Activated naive CD4-positive, alpha-beta T cell treated with anti-CD3 and anti-CD28 coated beads for 36 hours (primary cell): ENCODE measurements at places on chromosomes 2 and 18.

- H3K27ac ChIP-seq, result no peak overlapping the region
- H3K36me3 ChIP-seq, result no peaks in the 10 kb centered on the region
- DNase-seq, result no peak
- no peaks in the 10 kb centered on the region for H3K27me3 ChIP-seq
- H3K4me3 ChIP-seq, result no peak overlapping the region
These were observed 532 bp downstream of the MYOM1 start for GRCh38 chr18:3219241-3219630.

- H3K4me3 ChIP-seq, result no peak overlapping the region
- no peak overlapping the region for H3K27ac ChIP-seq
- H3K27me3 ChIP-seq, result peaks cover 7% of the 10 kb centered on the region
- H3K36me3 ChIP-seq, result no peaks in the 10 kb centered on the region
These were observed 234.7 kb downstream of the TTC32 start for GRCh38 chr2:19667085-19667484.

DNA sequence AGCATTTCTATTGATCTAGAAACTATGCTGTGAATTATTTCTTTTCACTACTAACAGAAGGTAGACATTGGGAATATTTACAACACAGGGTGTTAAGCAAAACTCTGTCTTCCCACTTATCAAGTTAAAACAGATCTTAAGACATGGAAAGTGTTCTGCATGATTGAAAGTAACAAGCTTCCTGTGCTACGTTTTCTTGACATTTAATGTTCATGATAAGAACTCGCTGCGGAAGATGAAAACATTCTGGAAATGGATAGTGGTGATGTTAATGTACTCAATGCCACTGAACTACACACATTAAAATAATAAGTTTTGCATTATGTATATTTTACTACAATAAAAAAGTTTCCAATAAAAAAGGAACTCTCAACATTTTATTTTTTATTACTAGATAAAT lies 74.4 kb upstream of the SCN7A start:
- H3K36me3 ChIP-seq, result no peaks in the 10 kb centered on the region
- no peak for DNase-seq
- H3K4me3 ChIP-seq, result no peak overlapping the region
- H3K27ac ChIP-seq, result no peak overlapping the region

DNA sequence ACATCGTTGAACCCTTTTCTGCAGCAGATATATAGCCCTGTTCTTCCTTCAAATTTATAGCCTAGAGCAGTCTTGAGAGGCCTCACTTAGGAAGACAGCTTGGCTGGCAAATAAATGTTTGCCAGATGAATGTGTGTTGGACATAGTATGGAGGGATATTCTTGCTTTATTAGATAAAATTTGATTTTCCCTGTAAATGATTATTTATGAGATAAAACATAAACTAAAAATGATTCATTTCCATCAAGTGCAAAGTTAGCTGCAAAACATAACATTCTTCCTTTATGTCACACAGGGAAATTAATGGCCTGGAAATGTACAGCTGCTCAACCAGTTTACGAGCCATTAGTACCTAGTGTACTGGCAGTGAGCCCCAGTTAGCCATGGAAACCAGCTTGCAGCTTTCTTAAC lies 82.5 kb downstream of the LIMS1 start:
- DNase-seq, result no peak
- H3K27ac ChIP-seq, result no peak overlapping the region
- H3K27me3 ChIP-seq, result no peaks in the 10 kb centered on the region
- H3K4me1 ChIP-seq, result peaks cover 84% of the 10 kb centered on the region

- H3K4me1 ChIP-seq, result no peaks in the 10 kb centered on the region
- no peak overlapping the region for H3K4me3 ChIP-seq
These were observed 1591.2 kb upstream of the LRRTM1 start for GRCh38 chr2:81895620-81896250.

- H3K27ac ChIP-seq, result no peak overlapping the region
- H3K36me3 ChIP-seq, result peaks cover 4% of the 10 kb centered on the region
- DNase-seq, result no peak
- H3K4me1 ChIP-seq, result peaks cover 32% of the 10 kb centered on the region
- H3K4me3 ChIP-seq, result no peak overlapping the region
- H3K27me3 ChIP-seq, result no peaks in the 10 kb centered on the region
These were observed 86.5 kb downstream of the HAUS1 start for GRCh38 chr18:46190667-46191066.

DNA sequence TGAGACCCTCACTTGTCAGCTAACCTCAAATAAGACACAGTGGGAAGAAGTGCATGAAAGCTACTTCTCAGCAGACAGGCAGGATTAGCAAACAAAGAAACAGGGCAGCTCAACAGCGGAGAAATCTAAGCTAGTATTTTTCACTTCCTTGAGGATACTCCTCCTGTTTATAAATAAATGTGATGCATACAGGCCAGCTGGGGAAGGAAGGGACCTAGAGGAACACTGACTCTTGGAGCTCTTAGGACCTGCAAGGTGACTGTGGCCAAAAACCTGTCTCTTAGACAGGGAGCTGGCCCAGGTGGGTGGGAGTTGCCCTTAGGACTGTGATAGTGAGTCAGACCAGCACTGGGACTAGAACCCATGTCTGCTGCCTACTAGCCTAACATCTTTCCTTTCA lies 4.8 kb downstream of the REEP1 start:
- DNase-seq, result no peak
- H3K36me3 ChIP-seq, result no peaks in the 10 kb centered on the region
- peaks cover 6% of the 10 kb centered on the region for H3K4me1 ChIP-seq
- H3K27ac ChIP-seq, result no peak overlapping the region
- H3K4me3 ChIP-seq, result no peak overlapping the region
- H3K27me3 ChIP-seq, result peaks cover 14% of the 10 kb centered on the region

GRCh38 chr2:179037807-179038206 lies 12.1 kb downstream of the CCDC141 start:
- H3K36me3 ChIP-seq, result peaks cover 7% of the 10 kb centered on the region
- no peak overlapping the region for H3K27ac ChIP-seq
- no peaks in the 10 kb centered on the region for H3K27me3 ChIP-seq
- no peak overlapping the region for H3K4me3 ChIP-seq
- peaks cover 34% of the 10 kb centered on the region for H3K4me1 ChIP-seq
- DNase-seq, result no peak

GRCh38 chr18:75162467-75162866 lies 46.5 kb downstream of the PTGR3 start:
- peaks cover 10% of the 10 kb centered on the region for H3K4me1 ChIP-seq
- no peak overlapping the region for H3K27ac ChIP-seq
- no peak overlapping the region for H3K4me3 ChIP-seq
- H3K36me3 ChIP-seq, result no peaks in the 10 kb centered on the region
- peaks cover 5% of the 10 kb centered on the region for H3K27me3 ChIP-seq

GRCh38 chr2:65557616-65558573 lies 125.5 kb upstream of the SPRED2 start:
- H3K4me3 ChIP-seq, result no peak overlapping the region
- H3K4me1 ChIP-seq, result peaks cover 3% of the 10 kb centered on the region
- H3K27ac ChIP-seq, result no peak overlapping the region
- no peak for DNase-seq

GRCh38 chr2:10368491-10369231 lies 66.0 kb downstream of the HPCAL1 start:
- H3K4me1 ChIP-seq, result peaks cover 49% of the 10 kb centered on the region
- no peak overlapping the region for H3K4me3 ChIP-seq
- no peak for DNase-seq
- no peaks in the 10 kb centered on the region for H3K36me3 ChIP-seq
- H3K27me3 ChIP-seq, result no peaks in the 10 kb centered on the region

DNA sequence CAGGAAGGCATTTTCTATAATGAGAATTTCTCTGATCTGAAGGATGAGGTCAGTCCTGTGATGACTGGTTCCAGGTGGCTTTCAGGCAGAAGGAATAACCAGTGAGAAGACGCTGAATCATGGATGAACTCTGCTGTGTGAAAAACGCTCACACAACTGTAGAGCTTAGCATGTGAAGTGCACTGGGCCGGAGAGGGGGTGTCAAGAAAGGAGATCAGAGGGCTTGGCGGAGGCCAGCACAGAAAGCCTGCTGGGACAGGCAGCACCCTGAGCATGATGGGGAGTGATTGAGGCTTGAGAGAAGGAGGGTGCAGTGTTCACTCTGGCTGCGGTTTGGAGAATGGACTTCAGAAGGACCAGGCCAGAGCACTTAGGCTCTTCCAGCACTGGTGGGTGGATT lies 236.5 kb downstream of the TPGS2 start:
- no peak overlapping the region for H3K27ac ChIP-seq
- H3K4me1 ChIP-seq, result no peaks in the 10 kb centered on the region
- peaks cover 2% of the 10 kb centered on the region for H3K27me3 ChIP-seq
- H3K4me3 ChIP-seq, result no peak overlapping the region
- no peak for DNase-seq
- no peaks in the 10 kb centered on the region for H3K36me3 ChIP-seq

DNA sequence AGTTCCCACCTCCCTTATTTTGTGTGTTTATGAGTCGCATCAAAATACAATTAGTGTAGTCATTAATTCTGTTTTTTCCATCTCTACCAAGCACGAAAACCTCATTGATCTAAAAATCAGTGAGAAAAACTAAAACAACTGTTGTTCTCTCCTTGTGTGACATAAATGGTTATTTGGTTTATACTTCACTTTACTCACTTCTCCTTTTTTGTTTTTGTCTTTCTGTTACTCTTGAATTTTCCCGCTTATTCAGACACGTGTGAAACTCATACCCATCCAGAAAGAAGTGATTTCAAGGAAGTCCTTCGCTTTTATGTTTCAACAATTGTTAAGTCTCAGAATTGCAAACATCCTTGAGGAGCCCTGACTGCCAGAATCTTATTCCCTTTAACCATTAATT lies 121.6 kb downstream of the EML6 start:
- no peak for DNase-seq
- H3K4me1 ChIP-seq, result no peaks in the 10 kb centered on the region
- H3K36me3 ChIP-seq, result no peaks in the 10 kb centered on the region
- H3K4me3 ChIP-seq, result no peak overlapping the region
- no peaks in the 10 kb centered on the region for H3K27me3 ChIP-seq

GRCh38 chr2:239579524-239580198 lies 178.8 kb upstream of the HDAC4 start:
- H3K36me3 ChIP-seq, result no peaks in the 10 kb centered on the region
- H3K27me3 ChIP-seq, result no peaks in the 10 kb centered on the region
- no peaks in the 10 kb centered on the region for H3K4me1 ChIP-seq
- no peak overlapping the region for H3K4me3 ChIP-seq
- DNase-seq, result no peak

GRCh38 chr2:24861500-24861899 lies 58.5 kb downstream of the ADCY3 start:
- H3K27me3 ChIP-seq, result no peaks in the 10 kb centered on the region
- H3K4me1 ChIP-seq, result no peaks in the 10 kb centered on the region
- no peak for DNase-seq
- peaks cover 6% of the 10 kb centered on the region for H3K36me3 ChIP-seq

GRCh38 chr2:226215902-226216503 lies 583.6 kb downstream of the IRS1 start:
- no peaks in the 10 kb centered on the region for H3K4me1 ChIP-seq
- H3K36me3 ChIP-seq, result no peaks in the 10 kb centered on the region
- peak; percentile 80 for DNase-seq
- no peaks in the 10 kb centered on the region for H3K27me3 ChIP-seq
- H3K4me3 ChIP-seq, result no peak overlapping the region
- H3K27ac ChIP-seq, result no peak overlapping the region
